Activated naive CD8-positive, alpha-beta T cell treated with anti-CD3 and anti-CD28 coated beads, Interleukin-2, amount 10 ng/mL, durations not matched to agents 7 days and 5 days (primary cell): ENCODE measurements at places on chromosomes 4 and X.
A peak's percentile ranks its signal among the peaks of the same experiment; 100 is the strongest.

DNA sequence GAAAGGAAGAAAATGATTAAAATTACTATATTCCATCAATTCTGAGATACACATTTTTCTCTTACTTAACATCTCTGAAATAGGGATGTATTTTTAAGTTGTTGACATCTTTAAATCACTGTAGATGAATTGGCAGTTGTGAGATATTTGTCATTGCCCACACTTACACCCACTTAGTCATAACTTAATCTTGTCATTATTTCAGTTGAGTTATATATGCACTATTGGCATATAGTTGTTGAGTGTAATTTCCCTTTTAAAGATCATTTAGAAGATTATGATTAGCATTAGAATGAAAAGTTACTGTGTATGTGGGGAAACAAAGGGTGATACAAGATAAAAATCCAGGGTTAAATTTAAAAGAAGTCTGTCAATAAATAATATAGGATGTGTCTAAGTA, 2.2 kb downstream of the AIMP1 start:
- DNase-seq, result no peak

GRCh38 chrX:2841537-2841936, 12.8 kb downstream of the GYG2 start:
- no peak for DNase-seq

- no peak for DNase-seq
These were observed 95.3 kb downstream of the FANCB start for GRCh38 chrX:14777525-14777924.

GRCh38 chr4:30429813-30430761, 290.1 kb upstream of the PCDH7 start:
- no peak for DNase-seq

DNA sequence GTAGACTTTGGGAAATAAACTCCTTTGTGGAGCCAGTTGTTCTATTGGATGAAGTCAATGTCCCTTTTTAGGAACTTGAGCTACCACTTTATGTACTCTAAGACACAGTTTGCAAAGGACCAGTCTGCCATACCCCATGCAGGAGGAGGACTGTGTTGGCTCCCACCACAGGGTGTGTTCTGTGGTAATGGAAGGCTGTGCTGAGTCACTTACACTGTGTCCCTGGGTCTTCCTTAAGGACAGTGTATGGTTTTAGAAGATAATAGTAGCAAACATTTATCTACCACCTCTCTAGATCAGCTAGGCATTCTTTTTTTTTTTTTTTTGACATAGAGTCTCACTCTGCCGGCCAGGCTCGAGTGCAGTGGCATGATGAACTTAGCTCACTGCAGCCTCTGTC, 184.0 kb upstream of the PGRMC2 start:
- no peak for DNase-seq

- no peak for DNase-seq
These were observed 121.4 kb upstream of the GATB start for GRCh38 chr4:151882072-151882803.

- no peak for DNase-seq
These were observed 281.1 kb downstream of the NKX6-1 start for GRCh38 chr4:84218031-84218430.

GRCh38 chr4:62226082-62226481, 1026.0 kb downstream of the ADGRL3 start:
- DNase-seq, result no peak

GRCh38 chrX:133660281-133660680, 245.0 kb upstream of the GPC4 start:
- DNase-seq, result no peak

DNA sequence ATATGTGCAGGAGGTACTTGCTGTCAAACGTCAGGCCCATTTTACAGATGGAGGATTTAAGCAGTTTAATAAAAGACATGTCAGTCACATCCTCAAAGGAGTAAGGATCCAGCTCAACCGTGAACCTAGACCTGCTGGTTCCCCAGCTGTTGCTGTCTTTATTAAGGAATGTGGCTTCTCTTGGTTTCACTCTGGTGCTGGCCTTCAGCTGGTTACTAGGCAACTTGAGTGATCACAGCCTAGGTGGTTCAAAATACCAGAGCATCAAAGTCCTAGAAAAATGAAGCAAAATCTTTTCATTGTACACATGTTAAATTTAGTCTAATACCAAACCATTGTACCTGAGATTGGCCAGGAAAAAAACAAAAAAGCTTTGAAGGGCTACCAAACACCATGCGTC, 32.7 kb upstream of the GLRA2 start:
- no peak for DNase-seq

GRCh38 chr4:14582677-14583076, 419.6 kb upstream of the CPEB2 start:
- no peak for DNase-seq

DNA sequence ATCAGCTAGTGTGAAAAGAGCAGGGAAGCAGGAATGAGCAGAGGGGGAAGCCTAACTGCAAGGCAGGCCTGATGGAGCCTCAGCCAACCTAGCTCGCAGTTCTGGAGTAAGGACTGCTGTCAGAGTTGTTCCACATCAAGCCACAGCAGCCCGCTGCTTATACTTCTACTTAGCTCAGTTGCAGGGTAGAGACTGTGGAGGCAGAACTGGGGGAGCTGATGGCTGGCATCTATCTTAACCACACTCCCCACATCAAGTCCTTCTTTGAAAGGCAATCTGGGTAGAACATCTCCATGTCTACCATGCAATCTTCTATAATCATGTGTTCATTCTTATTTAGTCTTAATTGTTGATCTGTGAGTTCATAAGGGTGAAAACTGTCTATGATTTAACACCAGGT, 46.1 kb downstream of the DDX60 start:
- DNase-seq, result no peak

GRCh38 chrX:103253608-103254007, 1.3 kb downstream of the TCEAL8 start:
- DNase-seq, result no peak

GRCh38 chr4:159048166-159048886, 54.6 kb upstream of the RAPGEF2 start:
- no peak for DNase-seq

DNA sequence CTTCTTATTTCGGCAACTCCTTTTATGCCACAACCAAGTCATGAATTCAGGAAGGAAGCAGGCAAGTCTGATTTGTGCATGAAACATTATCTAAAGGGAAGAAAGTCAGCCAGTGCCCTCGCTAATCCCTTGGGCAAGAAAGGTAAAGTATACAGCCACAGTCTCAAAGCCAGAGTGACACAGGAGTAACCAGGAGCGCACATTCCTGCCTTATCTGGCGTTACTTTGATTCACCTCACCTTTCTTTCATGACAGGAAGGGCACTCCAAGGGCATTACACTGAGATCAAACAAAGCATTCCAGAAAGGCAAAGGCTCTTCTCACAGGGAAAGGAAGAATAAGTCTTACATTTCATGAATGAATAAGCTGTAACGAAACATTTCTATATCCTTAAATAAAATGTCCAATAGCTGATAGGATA, 38.8 kb downstream of the FAT1 start:
- DNase-seq, result no peak

GRCh38 chr4:75834772-75835154, 67.5 kb downstream of the PPEF2 start:
- no peak for DNase-seq

DNA sequence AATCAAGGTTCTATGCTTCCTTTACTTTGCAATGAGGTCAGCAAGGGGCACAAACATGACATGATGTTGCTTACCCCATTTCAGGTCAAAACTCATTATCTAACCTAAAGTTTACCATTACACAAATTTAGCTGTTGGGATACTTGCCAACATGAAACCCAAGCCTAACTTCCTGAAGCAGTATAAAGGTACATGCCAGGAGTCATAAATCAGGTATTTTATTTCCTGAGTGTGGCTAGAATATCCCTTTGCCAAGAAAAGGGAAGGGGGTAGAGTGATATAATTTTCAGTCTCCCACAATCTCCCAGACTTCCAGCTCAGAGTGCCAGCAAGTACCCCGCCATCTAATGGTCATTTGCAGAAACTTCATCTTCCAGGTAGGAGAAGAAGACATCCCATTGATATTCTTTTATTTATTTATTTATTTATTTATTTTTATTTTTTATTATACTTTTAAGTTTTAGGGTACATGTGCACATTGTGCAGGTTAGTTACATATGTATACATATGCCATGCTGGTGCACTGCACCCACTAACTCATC, 136.6 kb downstream of the NEXMIF start:
- DNase-seq, result no peak

DNA sequence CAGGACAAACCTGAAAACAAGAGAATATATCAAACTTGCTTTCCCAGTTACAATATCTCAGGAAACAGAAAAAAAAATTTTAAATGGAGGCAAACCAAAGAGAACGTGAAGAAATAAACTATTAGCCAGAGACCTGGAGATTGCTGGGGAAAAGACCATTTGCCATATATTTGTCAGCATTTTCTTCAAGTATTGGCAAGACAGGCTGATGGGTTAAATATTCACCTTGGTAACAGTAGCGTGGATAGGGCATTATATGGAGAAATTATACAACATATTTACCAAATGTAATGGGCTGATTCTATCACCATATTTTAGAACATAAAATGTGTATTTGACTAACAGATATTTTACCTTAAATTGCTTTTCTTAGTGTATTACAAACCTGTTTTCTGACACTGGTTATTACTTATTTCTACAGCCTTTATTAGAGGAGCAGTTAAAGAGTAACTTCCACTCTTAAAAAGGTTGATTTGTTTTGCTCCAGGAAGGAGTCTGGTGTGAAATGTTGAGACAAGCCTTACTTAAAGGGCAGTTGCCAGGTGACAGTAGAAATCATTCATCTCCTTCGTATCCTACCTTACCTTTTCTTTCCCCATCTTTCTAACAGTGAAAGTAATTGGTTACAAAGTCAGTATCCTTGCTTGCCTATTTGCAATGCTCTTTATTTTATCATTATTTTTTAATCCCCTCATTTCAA, 575.5 kb downstream of the GBA3 start:
- DNase-seq, result no peak

DNA sequence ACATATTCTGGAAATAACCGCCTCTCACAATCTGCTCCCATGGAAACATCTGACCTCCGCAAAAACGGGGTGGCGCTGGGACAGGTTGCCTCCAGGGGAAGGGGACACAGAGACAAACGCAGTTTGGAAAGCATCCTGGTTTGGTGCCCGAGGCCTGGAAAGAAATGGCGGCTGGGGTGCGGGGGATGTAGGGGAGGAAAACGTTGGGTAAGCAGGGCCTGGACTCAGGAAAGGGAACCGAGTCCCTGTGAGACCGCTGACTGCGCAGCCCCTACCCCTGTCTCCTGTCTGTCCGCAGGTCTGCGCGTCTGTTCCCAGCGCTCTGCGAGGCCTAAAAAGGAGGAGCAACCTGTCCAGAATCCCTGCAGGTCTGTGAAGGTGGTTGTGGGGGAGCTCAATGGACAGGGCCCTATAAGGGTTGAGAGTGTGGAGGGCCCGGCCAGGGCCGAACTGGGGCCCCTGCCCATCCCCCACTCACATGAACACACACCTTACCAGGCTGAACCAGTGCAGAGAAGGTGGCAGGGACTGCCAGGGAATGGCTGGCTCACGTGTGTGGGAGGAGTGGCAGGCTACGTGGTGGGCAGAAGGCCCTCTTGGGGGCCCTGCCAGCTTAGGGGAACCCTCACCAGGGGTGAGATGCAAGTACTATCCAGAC, 672 bp downstream of the TCEAL3 start:
- DNase-seq, result peak; percentile 27

DNA sequence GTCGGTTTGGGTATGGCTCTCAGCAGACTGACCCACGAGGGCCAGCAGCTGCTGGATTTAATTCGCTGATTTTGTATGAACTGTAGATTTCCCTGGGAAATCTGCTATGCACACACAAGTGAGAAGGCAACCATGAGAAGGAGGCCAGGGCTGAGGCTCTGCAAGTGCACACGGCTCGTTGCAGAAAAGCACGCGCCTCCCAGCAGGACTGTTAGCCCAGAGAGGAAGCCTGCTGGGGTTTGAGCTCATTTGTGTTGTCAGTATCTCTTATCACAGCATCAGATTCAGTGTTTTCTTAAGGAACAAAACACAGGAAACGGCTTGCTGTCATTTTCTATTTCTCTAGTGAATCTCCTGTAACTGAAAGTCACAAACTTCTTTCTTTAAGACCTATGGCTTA, 296.2 kb upstream of the FAT1 start:
- no peak for DNase-seq

DNA sequence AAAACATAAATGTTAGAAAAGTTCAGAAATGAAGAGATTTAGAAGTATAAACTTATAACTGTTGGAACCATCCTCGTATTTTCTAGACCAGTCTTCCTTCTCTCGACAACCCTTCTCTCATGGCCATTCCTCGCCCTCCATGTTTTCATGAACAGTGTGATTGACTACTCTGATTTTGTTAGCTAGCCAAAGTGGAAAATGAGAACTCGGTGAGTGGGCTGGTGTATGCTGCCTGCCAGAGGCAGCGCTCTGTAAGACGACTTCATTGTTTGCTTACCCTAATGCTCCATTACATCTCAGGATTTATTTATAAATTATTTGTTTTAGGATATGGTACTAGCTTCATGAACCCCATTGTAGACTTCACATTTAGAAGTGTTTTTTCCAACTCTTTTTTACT, 153.0 kb downstream of the CBR4 start:
- DNase-seq, result no peak

GRCh38 chr4:86357608-86358007, 2.2 kb downstream of the MAPK10 start:
- no peak for DNase-seq

GRCh38 chr4:102694791-102695190, 66.0 kb downstream of the MANBA start:
- DNase-seq, result no peak

- no peak for DNase-seq
These were observed 125.3 kb upstream of the PDHA2 start for GRCh38 chr4:95714571-95714970.
